ENCODE measurements at places on chromosomes 6 and 20. TPM values are rescaled to one million over a fixed set of nuclear protein-coding genes. Genes with fewer than 3 reads are reported as not detected.

PRICKLE4 gene
- total RNA-seq = 14.2 TPM

- no peaks in the 10 kb centered on the region for H3K4me1 ChIP-seq
- H3K27me3 ChIP-seq = no peaks in the 10 kb centered on the region
- no peak overlapping the region for H3K27ac ChIP-seq
Observed at GRCh38 chr6:126795161-126795560, 323.3 kb upstream of the RSPO3 start.

GRCh38 chr6:8844968-8845367, 409.6 kb upstream of the SLC35B3 start:
- H3K27ac ChIP-seq = no peak overlapping the region
- no peak for DNase-seq
- no peaks in the 10 kb centered on the region for H3K4me1 ChIP-seq
- no peak overlapping the region for H3K4me3 ChIP-seq
- H3K36me3 ChIP-seq = no peaks in the 10 kb centered on the region

GRCh38 chr6:104431096-104431495, 428.6 kb downstream of the HACE1 start:
- no peak overlapping the region for H3K4me3 ChIP-seq
- no peak for DNase-seq
- no peaks in the 10 kb centered on the region for H3K27me3 ChIP-seq
- no peaks in the 10 kb centered on the region for H3K36me3 ChIP-seq
- H3K27ac ChIP-seq = no peak overlapping the region
- no peaks in the 10 kb centered on the region for H3K4me1 ChIP-seq
